ENCODE measurements at places on chromosomes 4 and X.

DNA sequence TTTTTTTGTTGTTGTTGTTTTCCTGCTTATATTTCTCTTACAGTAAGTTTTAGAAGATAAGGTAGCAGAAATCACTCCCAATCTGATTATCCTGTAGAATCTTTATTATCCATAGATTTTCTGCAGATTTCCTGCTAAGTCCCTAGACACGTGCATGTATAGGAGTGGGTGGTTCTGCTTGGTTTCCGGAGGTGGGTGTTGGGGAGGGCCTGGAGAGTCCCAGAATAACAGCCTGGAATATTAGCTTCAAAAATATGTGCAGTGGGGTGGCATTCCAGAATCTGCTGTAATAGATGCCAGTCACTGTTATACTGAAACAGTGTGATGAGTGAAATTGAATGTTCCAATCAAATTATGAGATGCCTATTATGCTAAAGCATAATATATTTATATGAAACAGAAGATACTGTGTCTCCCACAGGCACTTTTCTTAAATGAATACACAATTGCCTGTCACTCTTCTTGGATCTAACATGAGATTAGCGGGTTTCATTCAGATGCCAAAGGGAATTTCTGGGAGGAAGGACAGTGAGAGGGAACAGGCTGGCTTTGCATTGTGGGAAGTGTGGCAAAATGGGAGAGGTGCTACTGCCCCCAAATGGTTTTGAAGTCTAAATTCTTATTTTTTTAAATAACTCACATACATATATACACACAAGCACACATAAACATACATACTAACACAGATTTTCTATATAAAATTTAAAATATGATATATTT, 37.6 kb downstream of the C4orf50 start:
- DNase-seq: no peak

- no peak for DNase-seq
Measured at GRCh38 chrX:71536285-71536684, 3.4 kb downstream of the OGT start.

DNA sequence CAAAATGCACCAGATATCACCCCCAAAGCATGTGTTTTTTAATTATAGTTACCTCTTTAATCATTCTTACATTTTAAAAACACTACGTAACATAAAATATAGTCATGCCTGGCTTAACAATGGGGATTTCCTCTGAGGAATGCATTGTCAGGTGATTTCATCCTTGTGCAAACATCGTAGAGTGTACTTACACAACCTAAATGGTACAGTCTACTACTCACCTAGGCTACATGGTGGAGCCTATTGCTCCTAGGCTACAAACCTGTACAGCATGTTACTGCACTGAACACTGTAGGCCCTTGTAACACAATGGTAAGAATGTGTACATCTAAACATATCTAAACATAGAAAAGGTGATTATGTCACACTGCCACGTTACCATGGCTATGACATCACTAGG, 208.6 kb downstream of the SPOCK3 start:
- no peak for DNase-seq

DNA sequence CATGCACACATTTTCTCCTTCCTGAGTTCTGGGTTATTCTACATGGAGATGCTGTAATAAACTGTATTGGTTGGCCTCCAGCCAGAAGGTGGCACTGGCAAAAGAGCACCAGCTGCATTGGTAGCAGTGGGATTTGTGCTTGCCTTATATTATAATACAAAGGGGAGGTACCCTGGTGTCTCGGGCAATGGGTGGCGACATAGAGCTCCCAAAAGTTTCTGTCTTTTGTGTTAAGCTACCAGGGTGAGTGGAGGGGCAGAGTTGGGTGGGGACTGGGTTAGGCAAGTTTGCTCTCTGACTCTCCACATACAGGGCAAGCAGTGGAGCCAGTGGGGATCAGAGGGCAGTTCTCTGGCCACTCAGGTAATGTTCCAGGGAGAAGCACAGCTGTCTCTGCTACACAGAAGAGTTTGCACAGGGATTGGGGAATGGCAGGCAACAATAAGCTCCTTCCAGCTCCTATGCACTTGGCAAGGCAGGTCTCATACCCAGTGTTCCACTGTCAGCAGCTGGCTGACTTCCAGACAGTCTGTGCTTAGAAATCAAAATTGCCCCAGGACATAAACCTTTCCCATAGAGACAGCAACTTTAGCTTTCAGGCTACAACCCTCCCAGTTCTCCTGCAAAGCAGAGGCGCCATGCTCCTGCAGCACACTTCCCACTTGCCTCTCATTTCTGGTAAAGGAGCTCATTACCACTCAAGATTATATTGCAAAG, 463.9 kb upstream of the PCDH7 start:
- DNase-seq: no peak

DNA sequence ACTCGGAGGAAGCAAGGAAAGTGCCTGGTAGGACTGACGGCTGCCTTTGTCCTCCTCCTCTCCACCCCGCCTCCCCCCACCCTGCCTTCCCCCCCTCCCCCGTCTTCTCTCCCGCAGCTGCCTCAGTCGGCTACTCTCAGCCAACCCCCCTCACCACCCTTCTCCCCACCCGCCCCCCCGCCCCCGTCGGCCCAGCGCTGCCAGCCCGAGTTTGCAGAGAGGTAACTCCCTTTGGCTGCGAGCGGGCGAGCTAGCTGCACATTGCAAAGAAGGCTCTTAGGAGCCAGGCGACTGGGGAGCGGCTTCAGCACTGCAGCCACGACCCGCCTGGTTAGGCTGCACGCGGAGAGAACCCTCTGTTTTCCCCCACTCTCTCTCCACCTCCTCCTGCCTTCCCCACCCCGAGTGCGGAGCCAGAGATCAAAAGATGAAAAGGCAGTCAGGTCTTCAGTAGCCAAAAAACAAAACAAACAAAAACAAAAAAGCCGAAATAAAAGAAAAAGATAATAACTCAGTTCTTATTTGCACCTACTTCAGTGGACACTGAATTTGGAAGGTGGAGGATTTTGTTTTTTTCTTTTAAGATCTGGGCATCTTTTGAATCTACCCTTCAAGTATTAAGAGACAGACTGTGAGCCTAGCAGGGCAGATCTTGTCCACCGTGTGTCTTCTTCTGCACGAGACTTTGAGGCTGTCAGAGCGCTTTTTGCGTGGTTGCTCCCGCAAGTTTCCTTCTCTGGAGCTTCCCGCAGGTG, 637 bp downstream of the AR start:
- no peak for DNase-seq

All from fibroblast of skin of left quadriceps (primary cell).